ENCODE measurements at places on chromosomes 6 and 20.

DNA sequence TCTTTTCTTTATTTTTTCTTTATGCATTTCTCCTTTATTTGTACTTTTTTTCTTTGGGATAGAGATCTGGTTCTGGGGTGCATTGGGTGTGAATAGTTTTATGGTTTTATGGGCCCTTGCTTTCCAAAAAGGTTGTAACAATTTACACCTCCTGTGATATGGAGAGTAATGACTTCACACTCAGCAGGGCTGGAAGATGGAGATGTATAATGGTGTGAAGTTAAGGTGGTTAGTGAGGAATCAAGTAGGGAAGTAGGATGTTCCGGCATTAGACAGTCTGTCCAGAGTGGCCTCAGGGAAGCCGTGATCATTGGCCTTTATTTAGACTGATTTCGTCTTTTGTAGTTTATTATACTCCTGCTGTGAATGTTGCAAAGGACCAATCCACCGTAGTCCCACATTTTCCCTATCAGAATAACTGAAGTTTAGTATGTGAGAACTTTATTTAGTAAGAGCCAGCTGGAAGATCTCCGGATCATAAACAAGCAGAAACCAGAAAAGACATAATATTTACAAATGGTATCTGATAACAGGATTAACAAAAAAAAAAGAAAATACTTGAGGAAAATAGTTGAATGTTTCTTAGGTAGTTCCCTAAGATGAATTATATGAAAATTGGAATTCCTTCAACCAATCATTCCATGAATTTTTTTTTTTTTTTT, 255.5 kb downstream of the TBC1D7 start:
- no peak for DNase-seq

GRCh38 chr6:148629181-148629580, 117.6 kb upstream of the UST start:
- DNase-seq: no peak

GRCh38 chr6:80508885-80509630, 402.6 kb downstream of the BCKDHB start:
- no peak for DNase-seq

DNA sequence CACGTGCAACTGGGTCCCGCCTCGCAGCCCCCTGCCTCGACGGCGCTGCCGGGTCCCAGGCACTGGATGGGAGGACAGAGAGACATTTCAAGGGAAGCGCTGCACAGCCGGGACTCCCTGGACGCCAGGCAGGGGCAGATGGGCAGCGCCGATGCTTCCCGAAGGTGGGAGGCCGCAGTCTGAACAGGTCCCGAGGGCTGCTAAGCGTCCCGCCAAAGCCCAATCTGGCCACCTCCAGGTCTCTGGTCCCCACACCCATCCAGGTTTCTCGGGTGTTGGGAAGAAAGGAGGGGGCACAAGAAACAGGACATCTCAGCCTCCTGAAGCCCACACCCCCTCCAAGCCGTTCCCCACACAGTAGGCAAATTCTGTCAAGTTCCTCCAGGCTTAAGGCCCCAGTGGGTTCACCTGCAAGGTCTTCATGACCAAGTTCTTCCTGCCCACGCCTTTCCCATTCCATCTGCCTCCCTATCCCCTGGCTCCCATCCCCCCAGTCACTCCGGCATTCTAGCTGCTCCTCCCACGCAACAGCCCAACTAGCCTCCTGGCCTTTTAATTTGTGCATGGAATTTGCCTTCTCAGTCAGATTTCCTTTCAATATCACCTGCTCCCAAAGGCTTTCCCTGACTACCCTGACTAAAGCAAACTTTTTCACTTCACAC, 5.4 kb upstream of the CPXM1 start:
- no peak for DNase-seq

DNA sequence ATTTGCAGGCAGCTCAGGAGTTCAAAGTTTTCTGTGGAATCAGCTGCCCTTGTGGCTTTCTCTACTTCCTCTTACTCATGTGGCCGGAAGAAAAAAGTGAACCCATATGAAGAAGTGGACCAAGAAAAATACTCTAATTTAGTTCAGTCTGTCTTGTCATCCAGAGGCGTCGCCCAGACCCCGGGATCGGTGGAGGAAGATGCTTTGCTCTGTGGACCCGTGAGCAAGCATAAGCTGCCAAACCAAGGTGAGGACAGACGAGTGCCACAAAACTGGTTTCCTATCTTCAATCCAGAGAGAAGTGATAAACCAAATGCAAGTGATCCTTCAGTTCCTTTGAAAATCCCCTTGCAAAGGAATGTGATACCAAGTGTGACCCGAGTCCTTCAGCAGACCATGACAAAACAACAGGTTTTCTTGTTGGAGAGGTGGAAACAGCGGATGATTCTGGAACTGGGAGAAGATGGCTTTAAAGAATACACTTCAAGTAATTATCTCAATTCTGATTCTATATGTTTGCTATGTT, 1.1 kb downstream of the MGME1 start:
- peak; percentile 54 for DNase-seq

GRCh38 chr6:9412951-9413559, 977.7 kb upstream of the SLC35B3 start:
- DNase-seq: peak; percentile 12

DNA sequence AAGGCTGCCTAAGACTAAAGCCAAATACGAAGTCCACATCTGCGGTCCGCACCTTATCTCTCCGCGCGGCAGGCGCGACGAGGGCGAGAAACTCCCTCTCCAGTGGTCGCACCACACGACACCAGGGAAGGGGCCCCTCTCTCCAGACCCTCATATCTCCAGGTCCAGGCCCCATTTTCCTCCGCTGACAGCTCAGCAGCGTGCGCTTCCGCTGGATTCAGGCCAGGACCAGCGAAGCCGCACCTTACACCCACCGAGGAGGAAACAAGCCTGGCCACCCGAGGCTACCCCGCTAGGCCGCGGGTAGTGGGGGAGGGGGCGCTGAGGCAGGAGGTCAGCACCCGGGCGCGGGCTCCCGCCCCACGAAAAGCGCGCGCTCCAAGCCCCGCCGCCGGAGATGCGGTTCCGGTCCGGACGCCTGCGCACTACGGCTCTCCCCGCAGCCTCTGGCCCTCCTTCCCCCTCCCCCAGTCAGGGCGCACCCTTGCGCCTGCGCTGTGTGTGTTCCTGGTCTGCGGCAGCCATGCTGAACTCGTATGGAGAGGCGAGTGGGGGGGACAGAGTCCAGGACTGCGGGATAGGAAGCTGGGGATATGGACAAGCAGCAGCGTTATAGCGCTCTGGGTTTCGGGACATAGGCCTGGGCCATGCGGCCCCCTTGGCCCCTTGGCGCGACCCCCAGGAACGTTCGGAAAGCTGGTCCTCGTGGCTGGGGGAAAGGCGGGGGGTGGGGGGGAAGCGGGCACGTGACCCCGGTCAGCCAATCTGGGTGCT, at the start of gene BRD2:
Gene BRD2 (plus strand): TSS at position 502 of the 774 bp plus-strand sequence. CDS start 4,305 bp downstream, outside the sequence.
- DNase-seq: peak; percentile 98
